ENCODE measurements at places on chromosomes 1 and 21. TPM values are rescaled to one million over a fixed set of nuclear protein-coding genes. Genes with fewer than 3 reads are reported as not detected.

- no peak for DNase-seq
Observed at GRCh38 chr1:16396591-16396990, 29.5 kb downstream of the SZRD1 start.

DNA sequence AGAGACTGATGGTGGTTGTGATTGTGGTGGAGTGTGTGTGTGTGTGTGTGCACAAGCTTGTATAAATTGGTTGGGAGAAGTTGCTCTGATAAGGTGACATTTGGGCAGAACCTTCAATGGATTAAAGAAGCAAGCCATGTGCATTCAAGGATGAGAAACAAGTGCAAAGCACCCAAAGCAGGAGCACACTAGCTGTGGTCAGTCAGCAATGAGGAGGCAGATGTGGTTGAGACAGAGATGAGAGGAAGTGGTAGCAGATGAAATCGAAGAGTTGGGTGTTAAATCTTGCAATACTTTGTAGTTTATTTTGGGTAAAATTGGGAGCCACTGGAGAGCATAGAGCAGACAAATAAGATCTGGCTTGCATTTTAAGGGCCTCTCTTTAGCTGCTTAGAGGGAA, 4.4 kb upstream of the PGBD5 start:
- no peak for DNase-seq

- no peak for DNase-seq
Observed at GRCh38 chr1:31901838-31902509, 36.2 kb downstream of the PTP4A2 start.

DNA sequence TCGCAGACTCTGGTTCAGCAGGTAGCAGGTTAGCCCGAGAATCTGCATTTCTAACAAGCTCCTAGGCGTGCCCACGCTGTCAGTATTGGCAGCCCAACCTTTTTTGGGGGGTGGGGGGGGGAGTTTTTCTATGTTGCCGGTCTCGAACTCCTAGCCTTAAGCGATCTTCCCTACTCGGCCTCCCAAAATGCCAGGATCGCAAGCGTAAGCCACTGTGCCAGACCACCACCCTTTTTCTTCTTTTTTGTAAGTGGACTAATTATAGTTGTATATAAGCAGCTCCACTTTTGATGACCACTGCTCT, 480 bp upstream of the MIS18A start:
- DNase-seq: no peak

GRCh38 chr1:113279776-113280391, 110.4 kb upstream of the MAGI3 start:
- DNase-seq: no peak

DNA sequence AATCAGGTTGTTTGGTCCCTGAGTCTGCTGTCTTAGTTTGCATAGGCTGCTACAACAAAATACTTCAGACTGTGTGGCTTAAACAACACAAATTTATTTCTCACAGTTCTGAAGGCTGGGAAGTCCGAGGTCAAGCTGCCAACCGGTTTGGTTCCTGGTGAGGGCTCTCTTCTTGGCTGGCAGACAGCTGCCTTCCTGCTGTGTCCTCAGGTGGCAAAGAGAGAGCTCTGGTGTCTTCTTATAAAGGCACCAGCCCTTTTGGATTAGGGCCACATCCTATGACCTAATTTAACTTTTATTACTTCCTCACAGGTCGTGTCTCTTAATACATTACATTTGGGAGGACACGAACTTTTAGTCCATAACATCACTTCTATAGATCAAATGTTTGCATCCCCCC, 89.6 kb upstream of the CD34 start:
- no peak for DNase-seq

GRCh38 chr1:232980355-232980978, 30.1 kb downstream of the NTPCR start:
- DNase-seq: no peak

Gene ALX3
- not detected for polyA plus RNA-seq

Gene ZNF678
- 17.1 TPM for polyA plus RNA-seq

DNA sequence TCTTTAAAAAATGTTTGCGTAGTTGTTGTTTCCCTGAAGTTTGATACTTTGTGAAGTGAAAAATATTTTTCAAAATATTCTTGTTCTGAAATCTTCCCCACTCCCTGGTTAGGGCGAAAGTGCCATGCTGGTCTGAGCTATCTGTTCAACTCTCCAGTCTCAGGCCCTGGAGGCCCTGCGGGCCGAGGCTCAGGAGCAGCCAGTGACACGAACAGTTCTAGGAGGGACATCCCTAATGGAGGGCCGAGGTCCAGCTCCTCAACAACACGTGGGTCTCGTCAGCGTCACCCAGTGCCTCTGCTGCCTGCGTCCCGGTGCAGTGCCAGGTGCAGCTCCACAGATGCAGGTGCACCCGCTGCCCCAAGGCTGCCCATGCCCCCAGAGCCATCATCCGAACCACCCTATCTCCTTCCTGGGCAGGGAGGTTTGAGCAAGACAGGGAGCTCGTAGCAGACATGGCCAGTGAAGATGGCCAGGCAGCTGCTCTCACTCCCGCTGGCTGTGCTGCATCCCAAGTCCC, 69.7 kb upstream of the COL6A1 start:
- DNase-seq: no peak

DNA sequence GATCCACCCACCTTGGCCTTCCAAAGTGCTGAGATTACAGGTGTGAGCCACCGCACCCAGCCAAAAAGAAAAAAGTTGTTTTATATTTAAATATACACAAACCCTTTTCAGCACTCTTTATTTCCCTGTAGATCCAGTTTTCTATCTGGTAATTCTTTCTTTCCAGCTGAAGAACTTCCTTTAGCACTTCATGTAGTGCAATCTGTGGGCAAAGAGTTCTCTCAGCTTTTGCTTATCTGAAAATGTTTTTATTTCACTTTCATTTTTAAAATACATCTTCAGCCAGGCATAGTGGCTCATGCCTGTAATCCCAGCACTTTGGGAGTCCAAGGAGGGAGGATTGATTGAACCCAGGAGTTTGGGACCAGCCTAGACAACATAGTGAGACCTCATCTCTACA, 28.5 kb upstream of the HYI start:
- DNase-seq: no peak

DNA sequence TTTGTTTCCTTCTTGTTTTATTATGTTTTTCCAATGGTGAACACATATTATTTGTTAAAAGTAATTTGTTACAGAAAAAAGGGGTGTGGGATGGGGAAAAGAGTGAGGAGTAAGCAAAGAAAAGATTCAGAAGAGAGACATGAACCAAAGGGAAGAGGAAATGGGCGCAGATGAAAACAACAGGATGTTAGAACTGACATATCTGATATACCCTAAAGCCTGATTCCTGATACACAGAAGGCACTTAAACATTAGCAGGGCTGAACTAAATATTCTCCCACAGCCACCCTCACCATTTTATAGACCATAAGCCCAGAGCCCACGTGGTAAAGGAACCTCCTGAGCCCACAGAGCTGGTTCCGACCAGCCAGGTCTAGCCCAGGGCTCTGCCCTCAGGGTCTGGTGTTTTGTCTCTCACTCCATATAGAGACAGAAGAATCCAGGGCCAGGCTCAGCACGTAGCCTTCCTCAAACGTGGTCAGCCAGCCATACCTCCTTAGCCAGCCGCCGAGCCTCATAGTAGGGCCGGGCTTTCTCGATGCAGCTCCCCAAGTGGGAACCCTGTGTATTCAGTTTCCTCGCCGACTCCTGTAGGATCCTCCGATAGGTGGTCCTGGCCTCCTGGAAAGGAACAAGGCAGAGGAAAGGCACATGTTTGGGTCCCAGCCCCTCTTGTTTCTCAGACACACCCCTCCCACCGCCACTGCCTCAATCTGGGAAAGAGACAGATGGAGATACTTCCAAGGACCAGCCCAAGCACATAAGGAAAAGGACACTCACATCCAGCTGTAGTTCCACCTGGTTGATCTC, 9.5 kb downstream of the SH3BP5L start:
- no peak for DNase-seq

- no peak for DNase-seq
Observed at GRCh38 chr1:23524716-23525401, 6.2 kb downstream of the E2F2 start.

- DNase-seq: no peak
Observed at GRCh38 chr1:226436855-226437491, 29.1 kb upstream of the PARP1 start.

- DNase-seq: no peak
Observed at GRCh38 chr1:228958121-228958520, 222.8 kb downstream of the RHOU start.

Gene KIRREL1
- 178 TPM for polyA plus RNA-seq

GRCh38 chr1:235047331-235047871, 81.2 kb downstream of the TOMM20 start:
- no peak for DNase-seq

DNA sequence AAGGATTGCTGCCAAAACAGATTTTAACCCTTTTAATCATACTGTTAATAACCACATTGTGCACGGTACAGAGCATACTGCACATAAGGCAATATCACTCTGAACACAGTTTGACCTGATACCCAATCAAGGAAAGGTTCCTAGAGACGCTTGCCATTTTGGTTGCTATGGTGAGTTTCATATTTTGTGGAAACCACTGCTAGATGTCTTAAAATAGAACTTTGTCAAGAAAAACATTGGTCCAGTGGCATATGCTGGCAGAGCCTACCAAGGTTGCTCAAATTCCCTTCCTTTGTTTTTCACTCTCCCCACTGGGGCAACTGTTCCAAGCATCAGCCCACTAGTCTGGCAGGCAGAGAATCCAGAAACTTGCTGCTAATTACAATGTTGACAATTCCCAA, 114.8 kb upstream of the DPYD start:
- no peak for DNase-seq

DNA sequence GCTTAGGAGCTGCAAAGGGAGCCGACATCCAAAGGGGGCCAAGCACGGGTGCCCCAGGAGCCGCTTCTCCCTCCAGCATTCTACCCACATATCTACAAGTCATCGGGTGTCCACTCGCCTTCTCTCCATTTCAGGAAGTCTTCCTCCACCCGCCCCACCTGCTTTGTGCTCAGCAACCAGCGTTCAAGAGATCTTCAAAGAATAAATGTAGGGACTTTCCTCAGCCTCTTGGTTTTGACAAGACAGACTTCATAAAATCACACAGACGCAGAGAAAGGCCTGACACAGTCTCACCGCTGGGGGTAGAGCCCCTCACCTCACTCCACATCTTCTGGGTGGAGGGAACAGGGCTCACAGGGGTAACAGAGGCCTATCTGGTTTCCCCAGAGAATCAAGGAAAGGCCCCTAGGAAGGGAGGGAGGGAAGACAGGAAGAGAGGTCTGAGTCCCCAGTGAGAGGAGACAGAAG, 49.5 kb downstream of the SSBP3 start:
- no peak for DNase-seq

Gene SPATA1
- polyA plus RNA-seq: 2.0 TPM

- no peak for DNase-seq
Observed at GRCh38 chr1:206895837-206896242, 1.4 kb upstream of the IL24 start.

- no peak for DNase-seq
Observed at GRCh38 chr1:159867664-159868026, 5.2 kb upstream of the VSIG8 start.

DNA sequence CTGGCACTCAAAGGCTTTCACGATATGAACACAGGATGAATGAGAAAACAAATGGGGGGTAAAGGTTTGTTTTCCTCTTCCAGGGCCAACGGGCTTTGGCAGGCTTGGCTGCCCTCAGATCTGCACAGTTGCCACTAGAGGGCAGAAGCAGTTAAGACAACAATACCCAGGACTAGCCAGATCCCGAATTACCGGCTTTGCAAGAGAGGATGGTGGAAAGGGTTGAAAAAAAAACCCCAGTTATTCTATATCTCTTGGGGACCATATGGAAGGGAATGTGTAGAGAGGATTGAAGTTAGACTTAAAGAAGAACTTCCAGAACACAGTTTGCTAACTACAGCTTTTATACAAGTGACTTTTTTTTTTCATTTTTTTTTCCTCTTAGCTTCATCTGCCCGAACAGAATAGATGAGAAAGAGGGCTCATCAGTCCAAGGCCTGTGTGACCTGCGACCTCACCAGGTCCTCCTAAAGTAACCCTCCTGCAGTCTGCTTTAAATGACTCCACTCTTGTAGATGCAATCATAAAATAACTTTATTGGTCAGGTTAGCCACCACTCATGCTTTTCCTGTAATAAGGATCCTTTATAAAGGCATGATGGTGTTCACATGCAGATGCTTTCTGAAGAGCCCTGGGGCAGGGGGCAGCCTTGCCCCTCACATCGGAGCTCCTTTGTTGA, 10.7 kb downstream of the FMOD start:
- peak; percentile 78 for DNase-seq

DNA sequence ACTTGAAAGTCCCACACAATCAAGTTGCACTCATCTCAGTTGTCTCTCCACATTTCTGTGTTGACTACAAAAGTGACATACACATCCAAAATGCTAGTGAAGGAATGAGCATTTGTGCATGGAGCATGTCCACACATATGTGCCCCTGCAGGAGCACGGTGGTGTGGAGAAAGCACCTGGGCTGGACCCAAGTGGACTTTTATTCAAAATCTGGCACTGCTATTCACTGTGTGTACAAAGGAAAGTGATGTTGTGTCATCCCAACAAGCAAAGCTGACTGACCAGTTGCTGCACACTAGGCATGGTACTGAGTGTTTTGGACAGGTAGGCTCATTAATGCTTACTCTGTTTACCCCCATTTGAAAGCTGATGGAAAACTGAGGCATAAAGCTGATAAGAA, 19.3 kb downstream of the CEP104 start:
- no peak for DNase-seq

DNA sequence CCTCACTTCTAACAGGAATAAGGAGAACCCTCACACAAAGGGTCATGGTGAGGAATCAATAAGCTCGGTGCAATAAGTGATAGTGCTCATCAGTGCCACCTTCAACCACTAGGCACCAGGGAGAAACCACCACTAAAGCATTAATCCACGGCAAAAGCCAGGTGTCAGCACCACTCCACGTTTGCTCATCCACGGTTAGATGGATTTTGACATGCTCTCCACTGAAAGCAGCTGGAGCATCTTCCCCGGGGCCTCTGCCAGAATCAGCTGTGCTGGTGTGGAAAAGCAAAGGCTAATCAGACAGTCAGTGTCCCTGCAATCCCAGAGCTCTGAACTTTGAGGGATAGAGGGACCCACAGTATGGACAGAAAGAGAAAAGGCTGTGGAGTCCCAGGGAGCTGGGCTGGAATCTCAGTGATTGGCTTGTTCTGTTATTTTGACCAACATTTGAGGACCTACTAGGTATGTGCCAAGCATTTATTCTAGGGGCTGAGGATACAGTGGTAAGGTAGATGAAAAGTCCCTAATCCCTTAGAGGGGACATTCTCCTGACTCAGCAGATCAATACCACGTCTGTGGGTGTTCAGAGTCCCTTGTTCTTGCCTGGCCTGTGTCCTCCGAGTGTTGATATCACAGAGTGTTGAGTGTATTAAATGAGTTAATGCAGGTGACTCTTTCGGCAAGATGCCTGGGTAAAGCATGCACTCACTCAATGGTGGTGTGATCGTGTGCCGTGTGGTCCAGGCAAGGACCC, 41.3 kb downstream of the FHAD1 start:
- no peak for DNase-seq

GRCh38 chr1:61097317-61097716, 15.0 kb downstream of the NFIA start:
- no peak for DNase-seq

- DNase-seq: no peak
Observed at GRCh38 chr21:36542312-36543101, 62.6 kb upstream of the CLDN14 start.

- no peak for DNase-seq
Observed at GRCh38 chr1:188719735-188720134, 1757.9 kb downstream of the BRINP3 start.

- DNase-seq: no peak
Observed at GRCh38 chr21:37767984-37768383, 148.3 kb downstream of the KCNJ6 start.
